Retinal pigment epithelial cell (primary cell): ENCODE measurements at places on chromosomes 3 and 15.

DNA sequence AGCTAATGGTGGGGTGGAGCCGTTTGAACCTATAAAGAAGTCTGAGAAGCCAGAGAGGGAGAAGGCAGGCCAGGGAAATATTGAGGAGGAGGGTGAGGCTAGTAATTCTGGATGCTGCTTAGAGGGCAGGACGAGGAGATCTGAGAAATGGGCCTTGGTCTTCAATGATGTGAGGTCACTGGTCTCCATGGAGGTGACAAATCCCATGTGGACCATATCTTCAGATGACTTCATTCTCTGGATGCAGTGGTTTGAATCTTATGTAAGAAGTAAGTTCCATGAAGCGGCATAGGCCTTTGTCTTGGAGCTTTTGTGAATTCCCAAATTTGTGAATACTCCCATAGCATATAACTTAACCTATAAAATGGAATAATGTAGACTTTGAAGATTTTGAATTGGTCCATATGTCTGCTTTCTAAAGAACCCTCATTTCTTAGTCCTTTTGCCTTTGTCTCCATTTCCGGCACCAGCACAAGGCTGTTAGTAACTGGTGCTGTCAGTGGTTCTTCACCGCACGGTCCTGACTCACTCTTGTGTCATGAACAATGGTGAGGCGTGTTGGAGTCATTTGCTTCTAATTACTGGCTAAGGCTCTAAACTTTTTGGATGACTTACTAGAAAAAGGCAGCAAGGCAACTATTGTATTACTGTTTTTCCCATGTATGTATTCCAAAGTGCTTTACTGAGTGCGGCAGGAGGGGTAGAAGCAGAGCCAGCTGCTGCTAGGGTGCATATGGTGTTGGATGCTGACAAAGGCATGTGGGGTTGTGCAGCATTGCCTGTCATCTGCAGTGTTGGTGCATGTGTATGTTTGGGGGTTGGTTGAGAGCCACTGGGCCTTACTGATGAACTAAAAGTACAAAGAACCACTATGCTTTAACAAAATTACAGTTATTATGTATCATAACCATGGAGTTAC, 279.3 kb upstream of the C2CD4B start:
- DNase-seq = peak; percentile 77

- peak; percentile 56 for DNase-seq
Measured at GRCh38 chr15:43505738-43506137, 11.7 kb upstream of the MAP1A start.

- no peak for DNase-seq
Measured at GRCh38 chr15:38796589-38796988, 232.0 kb upstream of the RASGRP1 start.

DNA sequence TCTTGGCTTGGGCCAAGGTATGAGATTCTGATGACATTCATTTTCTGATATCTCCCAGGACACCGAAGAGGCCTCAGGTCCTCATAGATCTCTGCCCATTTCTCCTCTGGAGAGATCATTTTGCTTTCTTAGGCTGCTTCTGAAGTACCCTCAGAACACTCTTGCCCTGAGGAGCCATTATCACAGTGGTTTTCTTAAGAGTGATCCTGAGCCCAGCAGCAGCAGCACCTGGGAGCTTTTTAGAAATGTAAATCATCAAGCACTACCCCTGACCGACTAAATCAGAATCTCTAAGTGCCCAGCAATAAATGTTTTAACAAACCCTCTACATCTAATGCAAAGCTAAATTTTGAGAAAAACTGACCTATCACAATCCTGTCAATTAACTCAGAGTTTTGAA, 40.6 kb upstream of the SLC9A9 start:
- no peak for DNase-seq

GRCh38 chr15:65619626-65620290, 2.0 kb upstream of the SLC24A1 start:
- DNase-seq = no peak

- DNase-seq = peak; percentile 99
Measured at GRCh38 chr3:52670621-52671521, 14.8 kb downstream of the PBRM1 start.

- DNase-seq = no peak
Measured at GRCh38 chr15:39586387-39587095, 5.7 kb downstream of the THBS1 start.

DNA sequence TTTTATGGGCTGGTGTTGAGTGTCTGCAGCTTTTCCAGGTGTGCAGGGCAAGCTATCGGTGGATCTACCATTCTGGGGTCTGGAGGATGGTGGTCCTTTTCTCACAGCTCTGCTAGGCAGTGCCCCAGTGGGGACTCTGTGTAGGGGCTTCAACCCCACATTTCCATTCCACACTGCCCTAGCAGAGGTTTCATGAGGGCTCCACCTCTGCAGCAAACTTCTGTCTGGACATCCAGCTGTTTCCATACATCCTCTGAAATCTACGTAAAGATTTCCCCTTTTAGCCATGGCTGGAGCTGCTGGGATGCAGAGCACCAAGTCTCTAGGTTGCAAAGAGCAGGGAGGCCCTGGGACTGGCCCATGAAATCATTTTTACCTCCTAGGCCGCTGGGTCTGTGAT, 11.6 kb downstream of the RFX7 start:
- no peak for DNase-seq

GRCh38 chr15:70267879-70268278, 170.2 kb upstream of the TLE3 start:
- DNase-seq = no peak

DNA sequence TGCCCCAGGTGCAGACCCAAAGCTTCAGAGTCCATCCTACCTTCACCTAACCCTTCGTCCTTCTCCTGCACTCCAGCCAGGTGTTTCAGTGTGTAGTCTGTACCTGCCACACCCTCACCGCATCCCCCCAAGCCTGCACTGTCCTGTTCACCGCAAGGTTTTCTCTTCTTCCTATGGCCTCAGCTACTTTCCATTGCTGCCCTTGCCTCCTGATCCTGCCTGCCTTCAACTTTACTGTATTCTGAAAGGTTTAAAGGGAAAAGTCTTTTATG, 9.3 kb downstream of the GPR160 start:
- DNase-seq = no peak

DNA sequence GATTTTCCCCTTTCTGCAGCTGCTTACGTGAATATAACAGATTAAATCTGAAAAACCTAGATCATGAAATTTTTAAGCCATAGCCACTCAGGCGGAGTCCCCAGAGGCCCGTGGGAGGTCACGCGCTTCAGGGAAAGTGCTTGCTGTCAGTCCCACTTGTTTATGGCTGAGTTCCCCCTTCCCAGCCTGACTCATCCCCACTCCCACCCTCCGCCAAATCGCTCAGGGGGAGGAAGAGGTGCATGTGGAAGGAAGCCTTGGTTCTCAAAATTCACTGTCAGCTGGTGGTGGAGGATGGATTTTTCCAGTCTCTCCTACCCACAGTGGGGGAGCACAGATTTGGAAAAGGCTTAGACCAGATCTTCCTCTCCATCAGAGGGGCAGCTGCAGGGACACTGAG, 67.4 kb downstream of the CORO2B start:
- DNase-seq = no peak

DNA sequence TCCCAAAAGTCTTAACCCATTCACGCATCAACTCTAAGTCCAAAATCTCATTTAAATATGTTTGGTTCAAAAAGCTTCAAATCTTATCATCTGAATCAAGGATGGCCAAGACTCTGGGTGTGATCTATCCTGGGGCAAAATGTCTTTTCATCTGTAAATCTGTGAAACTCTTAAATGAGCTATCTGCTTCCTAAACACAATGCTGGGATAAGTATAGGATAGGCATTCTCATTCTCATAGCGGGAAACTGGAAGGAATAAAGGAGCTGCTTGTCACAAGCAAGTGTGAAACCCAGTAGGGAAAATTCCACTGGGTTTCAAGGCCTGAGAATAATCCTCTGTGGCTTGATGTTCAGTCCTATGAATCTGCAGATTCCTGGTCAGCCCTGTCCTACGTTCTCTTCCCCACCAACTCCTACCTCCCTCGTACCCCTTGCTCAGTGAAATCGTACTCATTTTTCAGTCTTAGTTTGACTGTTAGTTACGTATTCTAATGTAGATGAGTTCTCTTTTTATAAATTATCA, 156.7 kb downstream of the EPHA3 start:
- DNase-seq = no peak
